ENCODE measurements at places on chromosomes 3 and 15. TPM values are rescaled to one million over a fixed set of nuclear protein-coding genes. Genes with fewer than 3 reads are reported as not detected.

UPK1B gene
- total RNA-seq: not detected

RTP4 gene
- 0.99 TPM for total RNA-seq

EPHA3 gene
- not detected for total RNA-seq

CBLB gene
- 19.0 TPM for total RNA-seq

SLC6A1 gene
- total RNA-seq: under 0.01 TPM

VGLL3 gene
- 5.0 TPM for total RNA-seq

PCSK6 gene
- total RNA-seq: 0.26 TPM

Data from pulmonary artery endothelial cell (primary cell).